DMS53 (cell line): ENCODE measurements at places on chromosomes 11 and 22.
A peak's percentile ranks its signal among the peaks of the same experiment; 100 is the strongest.

- peak; percentile 62 for DNase-seq
These were observed 15.2 kb downstream of the DDX17 start for GRCh38 chr22:38490915-38491314.

- no peak for DNase-seq
These were observed 912.1 kb upstream of the FAT3 start for GRCh38 chr11:91312541-91312940.

- DNase-seq = no peak
These were observed 33.8 kb downstream of the TECTA start for GRCh38 chr11:121134741-121135312.

DNA sequence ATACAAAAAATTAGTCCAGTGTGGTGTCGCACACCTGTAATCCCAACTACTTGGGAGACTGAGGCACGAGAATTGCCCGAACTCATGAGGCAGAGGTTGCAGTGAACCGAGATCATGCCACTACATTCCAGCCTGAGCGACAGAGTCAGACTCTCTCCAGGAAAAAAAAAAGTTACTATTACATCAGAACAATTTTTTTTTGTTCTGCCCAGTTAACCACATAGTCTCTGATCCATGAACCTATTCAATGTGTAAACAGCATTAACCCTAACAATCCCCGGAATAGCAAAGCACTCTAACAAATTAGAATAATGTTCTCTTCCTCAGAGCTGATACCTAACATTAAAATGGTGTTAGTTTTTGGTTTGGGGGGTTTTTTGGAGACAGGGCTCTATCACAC lies 4.6 kb downstream of the NARS2 start:
- no peak for DNase-seq
